Peyer's patch (tissue), 4 donors: ENCODE measurements at places on chromosomes 13 and 19. TPM values are rescaled to one million over a fixed set of nuclear protein-coding genes. Genes with fewer than 3 reads are reported as not detected.

DNA sequence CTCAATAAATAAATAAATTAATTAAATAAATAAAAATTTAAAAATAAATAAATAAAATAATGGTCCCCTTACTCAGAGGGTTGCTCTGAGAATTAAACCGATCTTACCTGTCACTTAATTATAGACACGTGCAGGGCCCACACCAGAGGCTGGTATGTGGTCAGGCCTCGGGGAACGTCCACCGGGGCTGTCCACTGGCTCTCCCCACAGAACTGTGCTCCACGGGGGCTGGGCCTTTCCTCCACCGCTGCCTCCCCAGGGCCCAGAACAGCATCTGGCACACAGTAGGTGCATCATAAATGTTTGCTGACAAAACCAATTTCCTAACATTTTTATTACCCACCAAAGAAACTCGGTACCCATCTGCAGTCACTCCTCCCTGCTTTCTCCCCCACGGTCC, 69.2 kb downstream of the CEBPG start:
- H3K27me3 ChIP-seq: no peaks in the 10 kb centered on the region
- peak; percentile 29 for DNase-seq
- H3K4me3 ChIP-seq: no peak overlapping the region
- no peaks in the 10 kb centered on the region for H3K4me1 ChIP-seq
- no peak overlapping the region for H3K27ac ChIP-seq
- no peaks in the 10 kb centered on the region for H3K36me3 ChIP-seq

- peak overlapping the region; percentile 88 for H3K27ac ChIP-seq
- peak; percentile 73 for DNase-seq
- H3K27me3 ChIP-seq: no peaks in the 10 kb centered on the region
- H3K36me3 ChIP-seq: no peaks in the 10 kb centered on the region
- peak overlapping the region; percentile 84 for H3K4me3 ChIP-seq
These were observed 583 bp upstream of the BAX start for GRCh38 chr19:48953990-48954594.

DNA sequence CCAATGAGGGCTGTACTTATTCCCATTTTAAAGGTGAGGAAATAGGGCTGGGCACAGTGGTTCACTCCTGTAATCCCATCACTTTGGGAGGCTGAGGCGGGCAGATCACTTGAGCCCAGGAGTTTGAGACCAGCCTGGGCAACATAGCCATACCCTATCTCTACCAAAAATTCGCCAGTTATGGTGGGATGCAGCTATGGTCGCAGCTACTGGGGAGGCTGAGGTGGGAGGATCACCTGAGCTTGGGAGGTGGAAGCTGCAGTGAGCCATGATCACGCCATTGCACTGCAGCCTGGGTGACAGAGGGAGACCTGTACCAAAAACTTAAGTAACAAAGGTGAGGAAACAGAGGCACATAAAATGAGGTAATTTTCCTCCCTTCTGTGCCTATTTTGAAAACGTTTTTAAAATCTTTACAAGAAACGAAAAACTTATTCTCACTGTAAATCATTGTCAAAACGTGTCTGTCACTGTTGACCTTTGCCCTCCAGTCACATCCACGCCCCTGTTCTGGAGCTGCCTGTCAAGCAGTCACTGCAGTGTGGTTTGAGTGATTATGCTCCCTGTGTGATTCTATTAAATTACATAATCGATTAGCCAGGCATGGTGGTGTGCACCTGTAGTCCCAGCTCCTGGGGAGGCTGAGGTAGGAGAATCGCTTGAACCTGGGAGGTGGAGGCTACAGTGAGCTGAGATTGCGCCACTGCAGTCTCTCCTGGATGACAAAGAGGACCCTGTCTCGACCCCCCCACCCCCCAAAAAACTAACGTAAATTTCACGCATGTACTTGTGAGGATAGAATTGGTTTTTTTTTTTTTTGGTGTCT, 12.5 kb downstream of the NOP53 start:
- H3K36me3 ChIP-seq: peaks cover 52% of the 10 kb centered on the region
- H3K4me1 ChIP-seq: peaks cover 5% of the 10 kb centered on the region
- no peak overlapping the region for H3K4me3 ChIP-seq
- DNase-seq: peak; percentile 77
- H3K27me3 ChIP-seq: no peaks in the 10 kb centered on the region

- H3K4me1 ChIP-seq: no peaks in the 10 kb centered on the region
- no peak overlapping the region for H3K27ac ChIP-seq
- no peak overlapping the region for H3K4me3 ChIP-seq
These were observed 1173.7 kb upstream of the PRR20A start for GRCh38 chr13:55967055-55967454.

GRCh38 chr19:18969931-18970659, 29.1 kb upstream of the HOMER3 start:
- H3K27ac ChIP-seq: no peak overlapping the region
- H3K27me3 ChIP-seq: no peaks in the 10 kb centered on the region

DNA sequence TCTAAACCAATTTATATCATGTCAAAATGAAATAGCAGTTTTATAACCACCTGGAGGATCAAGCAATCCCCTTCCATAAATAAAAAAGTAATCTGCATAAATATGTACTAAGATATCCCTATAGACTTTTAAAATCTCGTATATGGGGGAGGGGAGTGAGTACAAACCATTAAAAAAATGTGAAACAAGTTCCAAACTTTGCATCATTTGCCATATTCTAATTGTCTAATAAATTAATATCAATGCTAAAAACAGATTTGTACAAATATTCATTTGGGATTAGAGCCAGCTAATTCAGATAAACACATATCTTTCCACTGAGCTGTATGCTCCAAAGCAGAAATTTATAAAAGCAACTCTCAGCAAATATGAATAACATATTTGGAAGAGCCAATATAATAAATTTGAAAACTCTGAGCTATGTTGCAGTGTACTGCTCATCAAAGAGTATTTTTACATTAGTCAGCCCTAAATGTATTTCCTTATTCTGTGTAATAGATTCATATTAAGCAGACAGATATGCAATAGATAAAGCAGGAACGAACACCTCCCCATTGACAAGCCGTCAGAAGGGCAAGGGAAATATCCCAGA, 970.2 kb downstream of the EFNB2 start:
- H3K4me3 ChIP-seq: no peak overlapping the region
- no peaks in the 10 kb centered on the region for H3K27me3 ChIP-seq
- no peaks in the 10 kb centered on the region for H3K4me1 ChIP-seq
- no peak overlapping the region for H3K27ac ChIP-seq

DNA sequence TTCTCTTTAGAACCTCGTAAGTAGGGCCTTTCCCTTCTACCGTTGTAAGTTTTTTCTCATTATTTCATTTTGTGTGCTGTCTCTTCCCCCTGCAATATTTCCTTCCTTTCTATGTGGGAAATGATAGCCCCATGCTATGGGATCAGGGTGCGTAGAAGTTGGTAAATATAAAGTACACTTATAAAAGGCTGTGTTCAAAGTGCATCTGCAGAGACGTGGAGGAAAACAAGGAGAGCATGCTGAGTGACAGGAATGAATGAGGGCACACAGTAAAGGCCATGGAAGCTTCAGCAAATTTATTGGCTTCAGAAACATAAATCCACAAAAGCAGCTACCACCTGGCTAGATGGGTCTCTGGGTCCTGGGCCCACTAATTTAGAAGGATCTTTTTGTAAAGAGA, 21.6 kb upstream of the SPRY2 start:
- no peak overlapping the region for H3K27ac ChIP-seq
- DNase-seq: no peak
- no peaks in the 10 kb centered on the region for H3K36me3 ChIP-seq
- no peaks in the 10 kb centered on the region for H3K4me1 ChIP-seq
- no peaks in the 10 kb centered on the region for H3K27me3 ChIP-seq
- H3K4me3 ChIP-seq: no peak overlapping the region

GRCh38 chr13:35917252-35917941, 213.8 kb downstream of the DCLK1 start:
- no peaks in the 10 kb centered on the region for H3K4me1 ChIP-seq
- no peak overlapping the region for H3K27ac ChIP-seq
- no peak for DNase-seq
- H3K36me3 ChIP-seq: no peaks in the 10 kb centered on the region
- no peak overlapping the region for H3K4me3 ChIP-seq

GRCh38 chr13:70856711-70857110, 748.5 kb upstream of the KLHL1 start:
- H3K27me3 ChIP-seq: no peaks in the 10 kb centered on the region
- no peak overlapping the region for H3K4me3 ChIP-seq
- no peaks in the 10 kb centered on the region for H3K4me1 ChIP-seq
- no peak for DNase-seq
- H3K36me3 ChIP-seq: no peaks in the 10 kb centered on the region
- H3K27ac ChIP-seq: no peak overlapping the region

GRCh38 chr19:21308773-21309172, 20.4 kb downstream of the ZNF708 start:
- no peak overlapping the region for H3K27ac ChIP-seq
- H3K4me3 ChIP-seq: no peak overlapping the region
- DNase-seq: no peak
- no peaks in the 10 kb centered on the region for H3K4me1 ChIP-seq

DNA sequence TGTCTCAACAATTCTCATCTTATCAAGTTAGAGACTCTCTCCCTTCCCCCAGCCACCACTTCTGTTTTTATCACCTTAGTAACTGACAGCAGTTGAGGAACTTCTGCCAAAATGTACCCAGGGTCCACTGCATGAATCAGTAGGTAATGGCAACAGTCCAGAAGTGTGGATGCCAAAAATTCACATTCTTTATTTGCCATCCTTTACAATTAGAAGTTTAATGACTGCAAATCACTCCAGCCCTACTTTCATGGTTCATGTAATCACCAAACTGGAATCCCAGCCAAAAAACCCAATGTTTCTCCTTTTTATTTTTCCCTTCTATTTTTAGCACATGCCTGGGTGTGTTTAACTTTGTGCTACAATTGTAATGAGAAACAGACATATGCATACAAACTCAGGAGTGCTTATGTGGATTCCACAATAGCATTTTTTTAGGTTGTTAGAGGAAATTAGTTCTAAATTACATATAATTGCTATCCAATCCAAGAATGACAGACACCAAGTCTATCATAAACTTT, 243.5 kb downstream of the RGCC start:
- H3K27me3 ChIP-seq: no peaks in the 10 kb centered on the region
- DNase-seq: no peak
- no peak overlapping the region for H3K27ac ChIP-seq
- H3K36me3 ChIP-seq: no peaks in the 10 kb centered on the region
- H3K4me3 ChIP-seq: no peak overlapping the region

- no peak for DNase-seq
- peaks cover 5% of the 10 kb centered on the region for H3K4me1 ChIP-seq
- no peaks in the 10 kb centered on the region for H3K27me3 ChIP-seq
- peak overlapping the region; percentile 99 for H3K4me3 ChIP-seq
These were observed 511 bp downstream of the GARRE1 start for GRCh38 chr19:34254698-34255432.

DNA sequence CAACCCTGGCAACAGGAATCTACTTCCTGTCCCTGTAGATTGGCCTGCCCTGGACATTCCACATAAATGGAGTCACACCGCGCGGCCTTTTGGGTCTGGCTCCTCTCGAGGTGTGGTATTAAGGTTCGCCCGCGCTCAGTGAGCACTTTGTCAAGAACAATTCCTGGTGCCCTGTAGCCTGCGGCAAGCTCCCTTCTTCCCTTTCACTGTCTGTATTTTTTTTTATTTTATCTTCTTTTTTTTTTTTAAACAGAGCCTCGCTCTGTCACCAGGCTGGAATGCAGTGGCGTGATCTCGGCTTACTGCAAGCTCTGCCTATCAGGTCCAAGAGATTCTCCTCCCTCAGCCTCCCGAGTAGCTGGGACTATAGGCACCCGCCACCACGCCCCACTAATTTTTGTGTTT, 28.3 kb downstream of the PEX11G start:
- H3K27ac ChIP-seq: no peak overlapping the region
- H3K4me3 ChIP-seq: no peak overlapping the region
- H3K4me1 ChIP-seq: no peaks in the 10 kb centered on the region
- no peaks in the 10 kb centered on the region for H3K27me3 ChIP-seq

The ZNF8 gene
- total RNA-seq: 8.9 TPM

DNA sequence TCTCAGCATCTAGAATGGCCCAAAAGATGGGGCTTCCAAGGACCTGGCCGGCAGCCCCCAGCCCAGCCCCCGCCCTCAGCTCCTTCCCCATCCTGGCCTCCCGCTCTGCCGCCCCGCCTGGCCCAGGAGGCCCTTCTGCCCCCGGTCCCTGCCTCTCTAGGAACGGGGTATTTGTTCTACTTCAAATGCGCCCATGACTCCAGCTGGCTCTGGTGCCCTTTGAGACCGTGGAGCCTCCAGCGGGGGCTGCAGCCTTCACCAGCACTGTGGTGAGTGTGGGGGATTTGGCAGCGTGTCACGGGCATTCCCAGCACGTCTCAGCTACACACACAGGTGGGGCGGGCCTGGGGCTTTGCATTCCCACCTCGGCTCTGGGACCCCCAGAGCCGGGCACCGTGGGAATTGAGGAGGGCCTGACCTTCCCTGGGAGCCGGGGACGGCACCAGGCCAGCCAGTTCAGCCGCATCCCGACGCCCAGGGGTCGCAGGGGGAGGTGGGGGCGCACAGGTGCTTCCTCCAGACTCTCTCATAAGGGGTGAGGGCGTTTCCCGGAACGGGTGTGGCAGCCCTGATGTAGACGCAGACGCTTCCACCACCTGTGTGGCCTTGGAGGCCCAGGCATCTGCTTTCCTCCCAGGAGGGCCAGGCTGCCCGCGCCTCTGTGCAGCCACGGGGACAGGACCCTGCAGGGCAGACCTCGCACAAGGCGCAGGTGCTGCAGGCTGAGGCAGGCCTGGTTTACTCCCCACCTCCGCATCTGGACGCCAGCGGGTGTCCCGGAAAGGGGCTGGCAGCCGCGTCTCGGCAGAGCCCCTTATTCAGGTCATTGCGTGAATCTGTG, 947 bp downstream of the ATP4B start:
- peak; percentile 46 for DNase-seq
- H3K4me1 ChIP-seq: no peaks in the 10 kb centered on the region
- H3K27me3 ChIP-seq: no peaks in the 10 kb centered on the region
- H3K4me3 ChIP-seq: no peak overlapping the region

- H3K27ac ChIP-seq: no peak overlapping the region
- no peak overlapping the region for H3K4me3 ChIP-seq
- no peaks in the 10 kb centered on the region for H3K36me3 ChIP-seq
- peaks cover 6% of the 10 kb centered on the region for H3K4me1 ChIP-seq
These were observed 158.4 kb upstream of the FNDC3A start for GRCh38 chr13:48817166-48817802.

GRCh38 chr13:106756446-106756845, 188.5 kb upstream of the ARGLU1 start:
- H3K36me3 ChIP-seq: no peaks in the 10 kb centered on the region
- H3K27me3 ChIP-seq: no peaks in the 10 kb centered on the region
- H3K4me1 ChIP-seq: no peaks in the 10 kb centered on the region
- DNase-seq: no peak
- no peak overlapping the region for H3K27ac ChIP-seq
- H3K4me3 ChIP-seq: no peak overlapping the region

DNA sequence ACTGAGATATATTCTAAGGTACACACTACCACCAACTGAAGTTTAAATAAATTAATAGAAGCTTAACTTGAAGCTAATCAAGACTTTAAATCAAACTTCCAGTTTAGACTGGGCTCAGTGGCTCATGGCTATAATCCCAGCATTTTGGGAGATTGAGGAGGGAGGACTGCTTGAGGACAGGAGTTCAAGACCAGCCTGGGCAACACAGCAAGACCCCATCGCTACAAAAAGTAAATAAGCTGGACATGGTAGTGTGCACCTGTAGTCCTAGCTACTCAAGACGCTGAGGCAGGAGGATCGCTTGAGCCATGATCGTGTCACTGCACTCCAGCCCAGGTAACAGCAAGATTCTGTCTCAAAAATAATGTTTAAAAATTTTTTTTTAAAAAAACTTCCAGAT, 8.6 kb downstream of the KPNA3 start:
- no peaks in the 10 kb centered on the region for H3K36me3 ChIP-seq
- H3K4me1 ChIP-seq: no peaks in the 10 kb centered on the region
- no peak for DNase-seq
- H3K27ac ChIP-seq: no peak overlapping the region
